ENCODE measurements at places on chromosomes 1 and 21.
A peak's percentile ranks its signal among the peaks of the same experiment; 100 is the strongest.

- DNase-seq: no peak
These were observed 3.5 kb downstream of the CD48 start for GRCh38 chr1:160708118-160708517.

DNA sequence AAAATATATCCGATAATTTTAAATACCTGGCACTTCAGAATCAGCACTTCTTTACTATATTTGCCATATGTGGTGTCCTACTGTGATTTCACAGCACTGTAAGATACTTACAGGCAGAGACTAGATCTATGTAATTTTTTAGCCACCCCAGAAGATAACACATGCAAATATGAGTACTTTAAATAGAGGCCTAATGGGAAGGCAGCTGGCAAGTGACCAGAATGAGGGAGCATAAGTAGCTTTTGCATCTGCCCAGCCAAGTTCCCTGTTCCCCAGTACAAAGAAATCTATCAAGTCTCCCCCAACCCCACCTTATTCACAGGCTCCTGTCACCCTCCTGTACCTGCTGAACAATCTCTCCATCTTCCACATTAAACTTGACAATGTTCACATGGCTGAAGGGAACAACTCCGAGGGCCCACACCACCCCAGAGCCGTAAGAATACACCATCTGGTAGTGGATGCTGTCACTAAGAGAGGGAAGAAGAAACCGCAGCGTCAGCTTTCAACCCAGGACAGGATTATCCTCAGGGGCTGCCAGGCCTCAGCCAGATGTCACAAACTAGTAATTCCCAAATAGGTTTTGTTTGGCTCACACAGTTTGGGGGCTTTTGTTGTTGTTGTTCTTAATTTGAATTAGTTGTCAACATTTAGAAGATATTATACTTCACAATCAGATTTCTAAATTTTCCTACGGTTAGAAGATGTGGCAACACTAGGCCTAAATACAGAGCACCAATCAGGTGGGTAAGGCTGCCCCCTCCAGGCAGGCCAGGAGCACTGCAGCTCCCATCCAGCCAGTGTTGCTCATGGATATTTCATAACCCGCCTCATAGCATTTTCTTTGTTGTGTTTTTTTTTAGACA is 10.4 kb downstream of the EMC1 start:
- peak; percentile 52 for DNase-seq

GRCh38 chr1:69485616-69486015 is 82.1 kb upstream of the LRRC7 start:
- no peak for DNase-seq

DNA sequence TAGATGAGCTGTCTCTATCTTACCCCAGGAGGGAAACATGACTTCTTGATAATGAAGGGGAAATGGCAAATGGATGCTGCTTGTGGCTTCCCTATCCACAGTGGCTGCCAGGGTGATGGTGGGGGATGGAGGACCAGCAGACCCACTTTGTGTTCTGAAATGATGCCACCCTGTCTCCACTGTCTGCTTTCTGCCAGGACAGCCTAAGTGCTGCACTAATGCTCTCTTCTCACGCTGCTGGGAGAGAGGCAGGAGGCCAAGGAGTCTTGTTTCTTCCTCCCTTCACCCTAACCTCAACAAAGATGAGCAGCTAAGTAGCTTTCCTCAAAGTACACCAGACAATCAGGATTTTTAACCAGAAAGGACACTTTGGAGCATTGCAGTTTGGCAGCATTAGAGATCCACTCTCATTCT is 36.6 kb downstream of the XCL1 start:
- DNase-seq: no peak

DNA sequence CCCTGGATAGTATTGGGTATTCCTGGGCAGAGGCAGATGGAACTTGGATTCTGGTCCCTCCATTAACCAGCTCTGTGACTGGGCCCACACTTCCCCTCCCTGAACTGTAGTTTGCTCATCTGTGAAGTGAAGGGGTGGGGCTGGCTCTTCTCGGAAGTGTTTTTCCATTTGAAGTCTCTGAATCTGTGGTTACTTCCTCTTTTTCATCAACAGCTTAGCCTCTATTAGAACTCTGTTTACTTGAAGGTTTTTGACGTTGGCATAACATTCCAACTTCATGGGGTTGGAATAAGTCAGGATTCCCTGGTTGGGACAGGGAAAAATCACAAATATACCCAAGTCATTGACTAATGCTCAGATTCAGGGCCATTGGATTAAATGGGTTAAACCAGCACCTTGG is 3.6 kb downstream of the KIAA0040 start:
- DNase-seq: peak; percentile 57

DNA sequence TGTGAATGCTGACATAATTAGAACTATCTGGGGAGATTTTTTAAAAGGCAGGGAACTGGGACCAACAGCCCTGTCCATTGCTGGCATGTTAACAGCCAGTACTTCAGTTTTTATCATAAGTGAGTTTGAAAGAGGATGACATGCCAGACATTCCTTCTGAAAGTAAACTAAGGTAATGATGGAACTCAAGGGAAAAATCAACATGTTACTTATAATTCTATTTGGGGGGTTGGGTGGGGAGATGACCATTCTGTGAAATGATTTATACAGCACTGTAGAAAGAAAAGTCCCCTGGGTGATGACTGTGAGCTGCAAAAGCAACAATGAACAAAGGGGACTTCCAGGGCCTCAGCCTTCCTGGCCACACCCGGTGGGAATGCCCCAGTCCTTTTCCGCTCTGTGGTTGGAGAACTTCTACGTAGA is 5.4 kb upstream of the LAMC2 start:
- DNase-seq: no peak

- no peak for DNase-seq
These were observed 12.4 kb downstream of the VANGL1 start for GRCh38 chr1:115654125-115654524.

GRCh38 chr1:177053648-177054047 is 110.9 kb downstream of the ASTN1 start:
- no peak for DNase-seq

DNA sequence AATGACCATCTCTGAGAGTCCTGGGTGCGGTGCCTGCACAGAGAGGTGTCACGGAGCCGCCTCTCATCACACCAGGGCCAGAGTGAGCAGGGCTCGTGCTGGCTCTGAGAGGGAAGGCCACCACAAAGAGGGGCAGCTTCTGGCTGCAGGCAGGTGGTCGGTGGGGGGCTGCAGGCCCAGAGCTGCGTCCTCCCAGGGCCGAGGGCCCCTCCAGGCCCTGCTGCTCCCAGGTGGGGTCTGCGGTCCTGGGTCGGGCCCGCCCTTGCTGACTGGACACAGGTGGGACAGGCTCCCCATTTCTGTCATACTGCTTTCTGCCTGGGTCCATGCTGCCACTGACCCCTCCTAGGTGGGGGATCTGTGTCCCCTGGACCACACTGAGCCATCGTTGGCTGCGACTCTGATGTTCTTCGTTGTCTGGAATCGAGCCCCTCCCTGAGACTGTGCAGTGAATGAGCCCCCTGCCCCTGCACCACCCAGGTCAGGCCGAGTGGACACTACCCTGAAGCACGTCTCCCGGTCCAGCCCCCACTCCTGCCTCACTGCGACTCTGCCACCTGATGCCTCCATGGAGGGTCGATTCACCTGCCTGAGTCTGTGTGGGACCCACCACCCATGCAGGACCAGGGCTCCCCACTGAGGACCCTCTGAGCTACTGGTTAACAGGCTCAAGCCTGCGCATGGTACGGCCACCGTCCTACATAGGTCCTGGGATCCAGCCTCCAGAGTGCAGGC is 332.0 kb upstream of the VAMP3 start:
- no peak for DNase-seq

GRCh38 chr1:154784416-154784815 is 85.7 kb downstream of the KCNN3 start:
- no peak for DNase-seq

GRCh38 chr1:113579256-113580018 is 179.8 kb downstream of the PHTF1 start:
- no peak for DNase-seq

DNA sequence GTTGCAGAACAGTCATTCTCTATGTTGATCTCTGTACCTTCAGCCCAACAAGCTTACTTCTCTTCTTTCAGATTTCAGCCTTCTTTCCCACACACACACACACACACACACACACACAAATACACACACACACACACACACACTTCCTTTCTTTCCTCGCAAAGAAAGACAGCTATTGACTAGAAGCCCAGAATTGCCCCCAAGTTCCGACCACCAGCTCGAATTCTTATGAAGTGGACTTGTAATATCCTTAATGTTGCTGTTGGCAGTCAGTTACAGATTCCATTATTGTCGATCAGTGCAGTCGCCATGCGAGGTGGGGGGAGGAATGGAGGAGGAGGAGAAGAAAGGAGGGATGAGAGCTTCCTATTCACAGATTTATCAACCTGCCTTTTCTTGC is 125.5 kb downstream of the CLEC20A start:
- DNase-seq: no peak

GRCh38 chr21:27513825-27514224 is 546.9 kb upstream of the ADAMTS5 start:
- DNase-seq: no peak

GRCh38 chr21:26131554-26131953 is 39.0 kb downstream of the APP start:
- no peak for DNase-seq

GRCh38 chr1:11823366-11824137 is 17.6 kb downstream of the CLCN6 start:
- DNase-seq: no peak

DNA sequence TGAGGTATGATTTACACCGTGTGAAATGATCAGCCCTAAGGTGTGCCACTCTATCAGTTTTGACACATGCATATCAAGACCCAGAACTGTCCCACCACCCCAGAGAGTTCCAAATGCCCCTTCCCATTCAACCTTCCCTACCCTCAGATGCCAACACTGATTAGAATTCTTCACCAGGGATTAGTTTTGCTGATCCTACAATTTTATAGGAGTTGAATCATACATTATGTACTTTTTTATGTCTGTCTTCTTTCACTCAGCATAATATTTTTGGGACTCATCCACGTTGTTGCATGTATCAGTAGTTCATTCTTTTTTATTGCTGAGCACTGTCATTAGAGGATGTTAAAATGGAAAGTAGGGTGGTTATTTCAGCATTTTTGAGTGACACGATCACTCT is 178.3 kb downstream of the ZSCAN20 start:
- DNase-seq: no peak

GRCh38 chr1:96944432-96945092 is 223.0 kb downstream of the PTBP2 start:
- DNase-seq: no peak

DNA sequence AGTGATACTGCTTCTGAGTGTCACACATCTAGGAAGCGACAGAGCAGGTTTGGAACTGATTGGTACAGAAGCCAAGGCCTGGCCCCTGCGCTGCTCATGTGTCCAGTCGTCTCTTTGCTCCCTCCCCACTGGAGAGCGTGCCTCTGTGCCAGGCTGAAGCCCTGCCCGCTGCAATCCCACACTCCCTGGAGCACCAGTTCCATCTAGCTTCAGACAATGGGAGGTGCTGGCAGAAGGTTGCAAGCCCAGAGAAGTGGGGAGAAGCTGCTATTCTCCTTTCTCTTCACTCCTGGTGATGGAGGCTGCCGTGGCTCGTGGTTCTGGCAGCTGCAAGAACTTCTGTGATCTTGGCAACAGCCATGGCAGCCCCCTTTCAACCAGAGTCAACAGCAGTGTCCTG is 250.9 kb downstream of the MATN1 start:
- no peak for DNase-seq

GRCh38 chr21:31347435-31348032 is 3.5 kb upstream of the TIAM1 start:
- DNase-seq: no peak

GRCh38 chr1:184118046-184118445 is 66.5 kb downstream of the TSEN15 start:
- DNase-seq: no peak

GRCh38 chr1:156601122-156601830 is at the start of gene GPATCH4:
GPATCH4 (minus strand) TSS chr1:156601479.
- DNase-seq: peak; percentile 72

- DNase-seq: no peak
These were observed 190.7 kb downstream of the CENPF start for GRCh38 chr1:214793708-214794107.

- DNase-seq: no peak
These were observed 13.6 kb upstream of the SPEN start for GRCh38 chr1:15833842-15834405.

DNA sequence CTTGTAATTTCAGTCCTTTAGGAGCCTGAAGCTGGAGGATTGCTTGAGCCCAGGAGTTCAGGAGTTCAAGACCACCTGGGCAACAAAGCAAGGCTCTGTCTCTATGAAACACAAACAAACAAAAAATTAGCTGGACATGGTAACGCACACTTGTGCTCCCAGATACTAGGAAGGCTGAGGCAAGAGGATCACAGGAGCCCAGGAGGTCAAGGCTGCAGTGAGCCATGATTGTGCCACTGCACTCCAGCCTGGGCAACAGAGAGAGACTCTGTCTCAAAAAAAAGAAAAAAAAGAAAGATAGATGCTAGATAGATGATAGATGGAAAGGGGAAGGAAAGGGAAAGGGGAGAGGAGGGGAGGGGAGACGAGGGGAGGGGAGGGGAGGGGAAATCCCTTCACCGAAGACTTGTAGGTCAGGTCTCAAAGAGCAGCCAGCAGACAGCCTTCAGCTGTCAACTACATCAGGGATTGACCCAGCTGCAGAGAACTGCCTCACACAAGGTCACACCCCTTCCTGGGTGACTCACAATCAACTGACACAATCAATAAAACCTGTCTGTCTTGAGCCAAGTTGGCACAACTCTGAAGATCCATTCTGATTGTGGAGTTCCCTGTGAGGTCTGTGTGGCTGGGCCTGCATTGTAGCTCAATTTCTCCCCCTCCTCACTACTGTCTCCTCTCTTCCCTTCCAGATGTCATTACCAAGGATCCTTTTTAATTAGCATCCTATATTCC is 200.6 kb downstream of the RGS7 start:
- DNase-seq: no peak

GRCh38 chr1:18151436-18152122 is 44.0 kb downstream of the IGSF21 start:
- DNase-seq: no peak

GRCh38 chr1:149887456-149888246 is 11.7 kb upstream of the BOLA1 start:
- peak; percentile 82 for DNase-seq

DNA sequence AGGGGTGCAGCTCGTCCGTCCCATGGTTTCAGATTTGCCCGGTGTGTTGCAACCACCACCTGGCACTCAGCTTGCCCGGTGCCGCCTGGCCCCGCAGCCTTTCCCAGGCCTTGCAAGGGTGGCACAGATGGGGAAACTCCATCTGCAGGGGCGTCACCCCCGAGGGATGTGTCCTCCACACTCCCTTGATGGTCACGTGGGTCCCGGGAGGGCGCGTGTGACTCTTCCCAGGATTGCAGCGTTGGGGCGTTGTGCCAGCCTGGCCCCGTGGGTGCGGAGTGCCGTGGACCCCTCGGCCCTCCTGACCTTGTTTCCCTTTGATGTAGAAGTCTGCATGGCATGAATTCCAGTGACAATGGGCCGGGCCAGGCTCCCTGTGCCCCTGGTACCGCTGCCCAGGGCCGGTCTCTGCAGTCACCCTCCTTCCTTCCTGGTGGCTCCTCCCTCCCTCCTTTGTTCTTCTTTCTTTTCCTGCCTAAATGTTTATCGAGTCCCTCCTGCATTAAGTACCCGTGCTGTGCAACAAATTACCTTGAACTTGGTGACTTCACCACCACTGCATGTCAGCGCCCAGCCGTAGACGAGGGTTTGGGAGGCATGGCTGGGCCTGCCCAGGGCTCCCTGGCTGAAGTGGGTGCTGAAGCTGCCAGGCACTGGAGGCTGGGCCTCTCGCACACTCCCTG is 22.9 kb downstream of the RRP1 start:
- no peak for DNase-seq
